ENCODE measurements at places on chromosomes 2 and 18. TPM values are rescaled to one million over a fixed set of nuclear protein-coding genes. Genes with fewer than 3 reads are reported as not detected.

Gene HAAO
- total RNA-seq, result 2.9 TPM

Gene OSBPL6
- 31.4 TPM for total RNA-seq

Gene RNF144A
- 10.9 TPM for total RNA-seq

Gene KCNJ3
- 0.42 TPM for total RNA-seq

Gene CABYR
- total RNA-seq, result 0.68 TPM

Gene DPYSL5
- not detected for total RNA-seq

Gene SIX3
- not detected for total RNA-seq

Gene OXER1
- total RNA-seq, result 1.7 TPM

Gene NEU2
- 24.6 TPM for total RNA-seq

Gene CD28
- total RNA-seq, result 0.45 TPM

Gene RTKN
- 45.1 TPM for total RNA-seq

Gene TLK1
- 68.3 TPM for total RNA-seq

Gene HOXD9
- total RNA-seq, result 0.89 TPM

Gene NEB
- total RNA-seq, result 4.7 TPM

Gene ANKRD30B
- total RNA-seq, result not detected

Gene ERMN
- not detected for total RNA-seq

Gene ACMSD
- not detected for total RNA-seq

Gene MLPH
- total RNA-seq, result 21.3 TPM

Gene PTH2R
- total RNA-seq, result not detected

Gene CTLA4
- 0.45 TPM for total RNA-seq

Gene AQP12A
- total RNA-seq, result not detected

Gene PLGLB1
- total RNA-seq, result 1.9 TPM

Gene MSH2
- 11.9 TPM for total RNA-seq

All from lower leg skin (tissue), 4 donors.